HT1080 (cell line): ENCODE measurements at places on chromosomes 4 and X. TPM values are rescaled to one million over a fixed set of nuclear protein-coding genes. Genes with fewer than 3 reads are reported as not detected.

DNA sequence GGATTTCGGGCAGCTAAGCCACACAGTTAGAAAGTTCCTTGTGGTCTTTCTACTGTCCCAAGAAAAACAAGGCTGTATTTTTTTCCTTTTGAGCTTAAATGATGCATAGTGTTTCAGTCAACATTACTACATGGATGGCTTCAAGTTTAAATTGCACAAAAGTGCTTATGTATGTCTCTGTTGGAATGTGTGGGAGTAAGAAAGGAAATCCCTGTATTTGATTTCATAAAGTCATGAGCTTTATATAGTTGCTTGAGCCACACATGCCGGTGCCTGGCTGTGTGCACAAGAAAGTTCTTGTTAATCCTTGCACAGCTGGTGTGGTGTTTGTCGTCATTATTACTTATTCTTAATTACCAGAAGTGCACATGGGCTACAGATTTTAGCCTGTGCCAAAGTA lies 262.2 kb downstream of the ARHGAP10 start:
- peak; percentile 19 for DNase-seq

DNA sequence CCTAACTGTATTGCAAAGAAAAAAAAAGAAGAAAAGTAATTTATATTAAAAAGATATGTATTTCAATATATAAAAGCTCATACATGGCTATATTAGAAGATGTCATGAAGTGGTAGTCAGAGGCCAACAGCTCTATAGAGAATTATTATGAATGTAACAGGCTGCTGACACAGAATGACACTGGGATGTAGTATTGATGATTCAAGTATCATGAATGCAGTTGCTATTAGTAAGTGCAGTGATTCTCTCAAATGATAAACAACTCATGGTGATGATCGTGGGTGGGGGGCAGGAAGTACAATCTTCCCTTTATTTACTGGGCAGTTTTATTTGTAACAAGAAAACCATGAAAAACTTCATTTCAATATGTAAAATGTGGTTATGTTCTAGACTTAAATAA lies 124.6 kb downstream of the COL4A6 start:
- peak; percentile 37 for DNase-seq

Gene NEIL3
- total RNA-seq = 12.6 and 13.1 TPM in 2 replicates

Gene BEX5
- not detected in 2 replicates for total RNA-seq

Gene MSN
- total RNA-seq = 366 and 417 TPM in 2 replicates
